Thymus (tissue), 14 donors: ENCODE measurements at places on chromosomes 6 and 20.

- no peaks in the 10 kb centered on the region for H3K4me1 ChIP-seq
- no peak for DNase-seq
- no peak overlapping the region for H3K4me3 ChIP-seq
Measured at GRCh38 chr6:146336191-146336590, 207.4 kb upstream of the RAB32 start.

- no peaks in the 10 kb centered on the region for H3K27me3 ChIP-seq
- no peaks in the 10 kb centered on the region for H3K36me3 ChIP-seq
- no peak overlapping the region for H3K27ac ChIP-seq
- DNase-seq, result no peak
Measured at GRCh38 chr20:60038400-60039008, 80.3 kb downstream of the CDH26 start.

GRCh38 chr6:75870389-75870788, 121.3 kb downstream of the MYO6 start:
- H3K4me3 ChIP-seq, result no peak overlapping the region
- no peak overlapping the region for H3K27ac ChIP-seq
- no peaks in the 10 kb centered on the region for H3K4me1 ChIP-seq
- H3K36me3 ChIP-seq, result no peaks in the 10 kb centered on the region

GRCh38 chr20:46192376-46192944, 74.3 kb downstream of the CD40 start:
- H3K36me3 ChIP-seq, result no peaks in the 10 kb centered on the region
- no peak overlapping the region for H3K27ac ChIP-seq
- no peak overlapping the region for H3K4me3 ChIP-seq
- no peaks in the 10 kb centered on the region for H3K27me3 ChIP-seq

DNA sequence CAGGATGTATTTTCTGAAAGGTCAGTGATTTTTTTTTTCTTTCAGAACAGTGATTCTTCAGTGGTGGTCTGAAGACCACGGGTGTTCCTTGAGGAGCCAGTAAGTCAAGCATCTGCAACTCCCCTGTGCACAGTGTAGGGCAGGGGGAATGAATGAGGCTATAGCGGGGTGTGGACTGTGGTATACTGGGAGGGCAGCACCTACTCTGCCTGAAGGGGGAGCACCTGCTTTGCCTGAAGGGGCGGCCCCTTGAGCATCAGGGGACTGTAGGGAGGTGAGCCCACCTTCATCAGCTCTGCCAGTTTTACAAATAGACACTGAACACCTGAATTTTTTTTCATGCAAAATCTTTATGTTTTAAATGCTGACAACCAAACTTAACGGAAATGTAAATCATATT, 77.5 kb upstream of the RIPOR2 start:
- H3K27ac ChIP-seq, result no peak overlapping the region
- no peaks in the 10 kb centered on the region for H3K27me3 ChIP-seq
- H3K4me1 ChIP-seq, result peaks cover 19% of the 10 kb centered on the region

GRCh38 chr6:151001387-151002056, 136.0 kb downstream of the MTHFD1L start:
- DNase-seq, result no peak
- no peak overlapping the region for H3K4me3 ChIP-seq
- no peaks in the 10 kb centered on the region for H3K27me3 ChIP-seq
- no peaks in the 10 kb centered on the region for H3K36me3 ChIP-seq

DNA sequence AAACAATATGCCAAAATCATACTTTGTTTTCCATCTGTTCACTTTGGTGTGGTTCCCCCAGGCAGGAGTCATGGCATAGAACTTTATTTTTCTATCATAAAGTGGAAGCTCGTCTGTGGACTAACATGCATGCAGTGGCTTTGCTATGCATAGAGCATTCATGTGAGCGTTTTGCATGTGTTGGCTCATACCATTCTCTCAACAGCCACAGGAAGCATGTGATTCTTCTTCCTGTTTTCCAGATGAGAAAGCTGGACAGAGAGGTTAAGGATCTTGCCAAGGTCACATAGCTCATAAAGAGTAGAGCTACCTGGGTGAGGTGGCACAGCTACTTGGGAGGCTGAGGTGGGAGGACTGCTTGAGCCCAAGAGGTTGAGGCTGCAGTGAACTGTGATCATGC, 123.4 kb upstream of the HDGFL1 start:
- no peaks in the 10 kb centered on the region for H3K27me3 ChIP-seq
- no peak overlapping the region for H3K27ac ChIP-seq
- peaks cover 15% of the 10 kb centered on the region for H3K4me1 ChIP-seq
- no peaks in the 10 kb centered on the region for H3K36me3 ChIP-seq
- no peak overlapping the region for H3K4me3 ChIP-seq

GRCh38 chr20:58086763-58087561, 141.5 kb downstream of the ANKRD60 start:
- H3K4me1 ChIP-seq, result no peaks in the 10 kb centered on the region
- no peaks in the 10 kb centered on the region for H3K36me3 ChIP-seq
- no peaks in the 10 kb centered on the region for H3K27me3 ChIP-seq
- H3K27ac ChIP-seq, result no peak overlapping the region
- no peak overlapping the region for H3K4me3 ChIP-seq
- peak; percentile 6 for DNase-seq

DNA sequence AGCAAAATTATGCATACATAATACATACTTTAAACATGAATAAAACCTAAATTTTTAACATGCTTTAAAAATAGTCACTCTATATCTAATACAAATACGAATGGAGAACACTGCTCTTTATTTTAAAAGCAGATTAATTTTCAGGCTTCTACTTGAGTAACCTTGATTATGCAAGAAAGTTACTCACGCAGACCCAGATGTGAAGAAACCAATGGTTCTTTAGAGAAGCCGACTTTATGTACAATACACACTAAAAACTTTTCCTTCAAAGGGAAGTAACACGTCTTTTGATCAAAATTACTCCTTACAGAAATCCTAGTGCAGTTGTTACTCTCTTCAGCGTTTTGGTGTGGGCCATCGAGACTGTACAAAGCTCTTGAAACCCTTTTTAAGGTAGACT, 136.9 kb upstream of the SLC22A16 start:
- H3K27me3 ChIP-seq, result no peaks in the 10 kb centered on the region
- peaks cover 16% of the 10 kb centered on the region for H3K36me3 ChIP-seq
- no peak for DNase-seq
- no peak overlapping the region for H3K4me3 ChIP-seq

DNA sequence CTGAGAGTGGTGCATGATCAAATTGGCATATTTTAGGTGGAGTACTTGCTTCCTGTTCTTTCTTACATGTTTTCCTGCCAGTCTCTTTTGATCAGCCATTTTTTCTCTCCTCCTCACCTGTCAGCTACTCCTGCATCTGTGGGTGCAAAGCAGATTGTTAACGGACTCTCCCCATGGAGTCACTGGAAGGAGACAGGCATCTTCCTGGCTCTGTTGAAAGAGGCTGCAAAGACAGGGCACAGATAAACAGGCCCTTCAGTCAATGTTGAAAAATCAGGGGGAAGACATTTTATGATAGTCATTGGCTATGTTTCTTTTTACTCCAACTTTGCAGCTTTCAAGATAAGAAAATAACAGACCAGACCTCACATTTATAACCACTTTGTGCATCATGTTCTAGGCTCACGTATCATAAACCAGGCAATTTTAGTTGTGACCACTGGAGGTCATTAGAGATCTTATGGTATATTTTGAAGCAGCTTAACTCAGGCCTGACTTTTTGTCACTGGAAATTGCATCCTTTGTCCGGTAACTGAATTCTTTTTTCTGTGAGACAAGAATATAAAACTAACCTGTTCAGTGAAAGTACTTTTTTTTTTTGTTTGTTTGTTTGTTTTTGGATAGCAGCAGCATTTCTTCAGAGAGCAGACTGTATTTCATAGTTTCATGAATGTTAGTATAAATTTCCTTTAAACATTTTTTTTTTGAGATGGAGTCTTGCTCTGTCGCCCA, 20.1 kb downstream of the ECT2L start:
- no peaks in the 10 kb centered on the region for H3K4me1 ChIP-seq
- no peaks in the 10 kb centered on the region for H3K36me3 ChIP-seq
- H3K27ac ChIP-seq, result no peak overlapping the region
- no peaks in the 10 kb centered on the region for H3K27me3 ChIP-seq
- peak; percentile 42 for DNase-seq
- no peak overlapping the region for H3K4me3 ChIP-seq

DNA sequence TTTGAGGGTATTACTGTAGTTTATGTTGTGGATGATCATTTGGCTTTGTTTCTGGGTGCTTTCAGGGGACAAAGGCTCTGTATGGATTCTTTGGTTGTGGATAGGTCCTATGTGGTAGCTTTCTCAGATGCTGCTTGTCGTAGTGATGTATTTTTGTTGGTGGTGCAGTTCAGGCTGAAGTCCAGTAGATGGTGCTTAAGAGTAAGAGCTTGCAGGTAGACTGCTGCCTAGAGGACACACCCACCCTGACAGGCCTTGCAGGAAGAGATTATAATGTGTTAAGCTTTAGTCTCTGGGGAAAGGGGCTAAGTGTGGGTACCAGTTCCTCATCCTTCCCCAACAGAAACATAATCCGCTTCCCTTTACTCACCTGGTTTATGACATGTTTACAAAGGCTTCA, 62.6 kb upstream of the ADGRB3 start:
- no peaks in the 10 kb centered on the region for H3K36me3 ChIP-seq
- no peak overlapping the region for H3K27ac ChIP-seq
- no peak for DNase-seq
- no peaks in the 10 kb centered on the region for H3K27me3 ChIP-seq

GRCh38 chr6:2962004-2962403, 9.4 kb downstream of the SERPINB6 start:
- H3K27ac ChIP-seq, result peak overlapping the region; percentile 14
- H3K36me3 ChIP-seq, result no peaks in the 10 kb centered on the region
- no peak overlapping the region for H3K4me3 ChIP-seq
- no peaks in the 10 kb centered on the region for H3K4me1 ChIP-seq

DNA sequence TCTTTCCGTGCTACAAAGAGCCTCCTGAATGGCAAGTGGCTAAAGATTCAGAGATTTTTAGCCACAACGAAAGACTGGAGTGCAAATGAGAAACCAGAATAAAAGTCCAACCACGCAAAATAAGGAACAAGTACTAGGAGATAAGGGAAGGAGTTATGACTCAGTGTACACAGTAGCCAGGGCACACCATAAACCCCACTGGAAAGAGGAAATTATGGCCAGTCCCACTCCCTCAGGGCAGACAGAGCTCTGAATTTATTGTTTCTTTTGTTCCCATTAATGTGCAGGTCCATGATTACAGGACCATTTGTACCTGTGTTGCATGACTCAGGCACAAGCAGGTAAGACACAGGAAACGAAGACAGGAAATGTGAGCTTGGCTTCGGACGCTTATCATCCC, 150.3 kb upstream of the PREP start:
- H3K27me3 ChIP-seq, result no peaks in the 10 kb centered on the region
- H3K4me1 ChIP-seq, result no peaks in the 10 kb centered on the region
- H3K36me3 ChIP-seq, result no peaks in the 10 kb centered on the region
- no peak overlapping the region for H3K27ac ChIP-seq
- DNase-seq, result no peak

DNA sequence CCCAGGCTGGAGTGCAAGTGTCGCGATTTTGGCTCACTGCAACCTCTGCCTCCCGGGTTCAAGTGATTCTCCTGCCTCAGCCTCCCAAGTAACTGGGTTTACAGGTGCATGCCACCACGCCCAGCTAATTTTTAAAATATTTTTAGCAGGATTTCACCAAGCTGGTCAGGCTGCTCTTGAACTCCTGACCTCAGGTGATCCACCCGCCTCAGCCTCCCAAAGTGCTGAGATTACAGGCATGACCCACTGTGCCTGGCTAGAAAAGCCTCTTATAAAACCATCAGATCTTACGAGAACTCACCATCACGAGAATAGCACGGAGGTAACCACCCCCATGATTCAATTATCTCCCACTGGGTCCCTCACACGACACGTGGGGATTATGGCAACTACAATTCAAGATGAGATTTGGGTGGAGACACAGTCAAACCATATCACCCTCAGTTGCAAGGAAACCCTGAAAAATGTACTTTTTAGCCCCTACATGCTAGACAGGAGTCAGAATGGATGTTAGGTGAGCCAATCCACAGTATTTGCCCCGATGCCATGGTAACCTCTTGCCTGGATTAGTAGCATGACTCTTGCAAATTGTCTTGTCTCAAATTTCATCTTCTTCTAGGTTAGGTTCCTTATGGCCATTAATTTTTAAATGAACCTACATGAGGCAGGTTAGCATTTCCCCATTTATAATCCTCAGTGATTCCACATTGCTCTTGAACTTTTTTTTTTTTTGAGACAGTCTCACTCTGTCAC, 17.1 kb upstream of the SASH1 start:
- H3K36me3 ChIP-seq, result no peaks in the 10 kb centered on the region
- H3K4me3 ChIP-seq, result no peak overlapping the region
- no peak overlapping the region for H3K27ac ChIP-seq
- H3K27me3 ChIP-seq, result no peaks in the 10 kb centered on the region

DNA sequence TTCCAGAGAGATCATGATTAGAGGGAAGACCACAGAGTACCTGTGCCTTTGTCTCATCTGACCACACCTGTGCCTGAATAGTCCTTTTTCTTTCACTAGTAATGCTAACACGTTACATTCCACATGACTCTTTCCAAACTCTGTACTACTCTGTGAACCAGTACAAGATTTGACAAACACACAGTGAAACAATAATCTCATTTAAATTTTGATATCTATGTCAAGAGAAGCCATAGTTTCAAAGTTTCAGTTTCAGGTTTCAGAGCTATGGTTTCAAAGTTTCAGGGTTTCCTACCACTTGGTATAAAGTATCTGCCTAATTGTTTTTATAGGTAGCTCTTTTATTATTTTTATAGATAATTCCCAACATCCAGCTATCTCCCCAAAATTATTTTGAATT, 62.0 kb upstream of the PHACTR2 start:
- H3K27me3 ChIP-seq, result no peaks in the 10 kb centered on the region
- DNase-seq, result no peak
- H3K4me1 ChIP-seq, result no peaks in the 10 kb centered on the region
- H3K36me3 ChIP-seq, result no peaks in the 10 kb centered on the region
